ENCODE measurements at places on chromosomes 1 and 21. TPM values are rescaled to one million over a fixed set of nuclear protein-coding genes. Genes with fewer than 3 reads are reported as not detected.

INSRR gene
- total RNA-seq, result not detected

MAP3K21 gene
- total RNA-seq, result 0.59 TPM

KPRP gene
- not detected for total RNA-seq

PHLDA3 gene
- total RNA-seq, result 120 TPM

C1orf210 gene
- total RNA-seq, result not detected

IL20 gene
- not detected for total RNA-seq

CENPF gene
- 40.5 TPM for total RNA-seq

KCNA3 gene
- total RNA-seq, result not detected

OR2T35 gene
- total RNA-seq, result not detected
